AG09309 (cell line): ENCODE measurements at places on chromosomes 5 and 9.

- no peak for DNase-seq
Measured at GRCh38 chr9:36407122-36407723, 7.2 kb upstream of the RNF38 start.

DNA sequence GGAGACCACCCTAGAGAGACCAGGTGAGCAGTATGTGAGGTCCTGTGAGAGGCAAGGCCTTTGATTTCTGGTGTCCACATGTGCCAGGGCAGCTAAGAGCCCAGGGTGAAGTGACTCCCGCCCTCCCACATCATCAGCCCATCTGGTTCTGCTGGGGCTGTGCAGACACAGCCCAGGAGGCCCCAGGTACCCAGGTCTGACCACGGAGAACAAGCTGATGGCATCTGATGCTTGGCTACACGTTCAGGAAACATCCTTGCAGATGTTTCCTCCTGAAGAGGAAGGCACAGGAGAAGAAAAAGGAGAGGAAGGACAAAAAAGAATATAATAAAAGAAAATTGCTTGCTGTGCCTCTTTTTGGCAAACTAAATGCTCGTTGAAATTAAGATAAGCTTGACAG, 225.8 kb downstream of the PAX5 start:
- no peak for DNase-seq

DNA sequence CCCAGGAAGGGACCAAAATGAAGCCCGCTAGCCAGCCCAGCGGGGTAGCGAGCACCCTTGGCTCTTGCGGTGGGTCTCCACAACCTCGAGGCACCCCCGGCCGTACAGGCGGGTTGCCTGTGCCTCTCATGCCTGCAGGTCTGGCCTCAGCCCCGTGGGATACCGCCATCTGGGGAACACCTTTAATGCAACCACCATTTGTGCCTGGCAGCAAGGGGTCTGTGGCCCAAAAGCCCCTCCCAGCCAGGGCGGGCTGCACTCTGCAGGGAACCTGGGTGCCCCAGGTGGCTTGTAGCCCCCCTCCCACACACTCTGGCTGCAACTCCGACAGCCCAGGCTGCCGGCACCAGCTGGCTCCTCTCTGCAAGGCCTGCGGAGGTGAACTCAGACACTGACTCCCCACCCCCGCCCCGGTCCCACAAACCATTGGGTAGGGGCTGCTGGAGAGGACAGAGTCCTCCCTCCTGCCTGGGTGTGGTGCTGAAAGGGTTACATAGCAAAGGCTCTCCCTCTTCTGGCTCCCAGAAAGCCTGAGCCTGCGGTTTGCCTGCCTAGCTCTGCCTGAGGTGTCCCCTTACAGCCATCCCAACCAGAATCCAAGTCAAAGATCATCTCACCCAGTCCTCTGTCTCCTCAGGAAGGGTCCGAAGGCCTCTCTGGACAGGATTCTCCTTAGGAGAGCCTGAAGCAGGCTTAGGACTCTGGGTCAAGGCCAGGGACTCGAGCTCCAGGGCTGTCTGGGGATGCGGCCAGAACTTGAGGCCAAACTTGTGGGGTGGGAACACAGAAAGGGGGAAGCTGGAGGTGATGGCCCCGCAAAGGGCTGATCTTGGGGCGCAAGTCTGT, 109.4 kb downstream of the PSD2 start:
- DNase-seq, result no peak

DNA sequence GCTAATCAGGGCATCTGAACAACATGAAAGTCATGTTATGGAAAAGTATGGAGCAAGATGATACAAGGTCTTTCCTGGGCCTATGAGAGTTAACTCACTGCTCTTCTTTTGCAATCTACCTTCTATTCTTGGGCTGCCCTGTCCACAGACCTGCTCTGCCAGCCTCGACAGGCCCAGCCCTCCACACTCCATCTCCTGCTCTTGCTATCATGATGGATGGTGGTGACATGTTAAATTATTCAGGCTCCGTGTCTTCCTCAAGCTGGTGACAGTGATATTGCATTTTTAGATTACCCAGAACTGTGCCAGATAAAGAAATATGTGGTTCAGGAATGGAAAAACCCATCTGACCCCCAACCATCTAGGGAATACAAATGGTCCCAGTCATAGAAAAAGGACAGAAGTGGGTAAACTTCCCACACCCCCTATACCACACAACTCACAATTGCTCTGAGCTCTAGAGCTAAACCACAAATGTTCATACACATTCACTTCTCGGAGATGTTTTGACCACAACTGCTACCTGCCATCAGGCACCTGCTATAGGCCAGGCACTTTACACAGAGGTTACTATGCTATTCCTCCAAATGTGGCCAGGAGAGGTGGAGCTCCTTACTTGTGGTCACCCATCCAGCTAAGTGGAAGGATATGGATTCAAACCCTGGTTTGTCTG, 311.3 kb downstream of the ASTN2 start:
- DNase-seq, result no peak

DNA sequence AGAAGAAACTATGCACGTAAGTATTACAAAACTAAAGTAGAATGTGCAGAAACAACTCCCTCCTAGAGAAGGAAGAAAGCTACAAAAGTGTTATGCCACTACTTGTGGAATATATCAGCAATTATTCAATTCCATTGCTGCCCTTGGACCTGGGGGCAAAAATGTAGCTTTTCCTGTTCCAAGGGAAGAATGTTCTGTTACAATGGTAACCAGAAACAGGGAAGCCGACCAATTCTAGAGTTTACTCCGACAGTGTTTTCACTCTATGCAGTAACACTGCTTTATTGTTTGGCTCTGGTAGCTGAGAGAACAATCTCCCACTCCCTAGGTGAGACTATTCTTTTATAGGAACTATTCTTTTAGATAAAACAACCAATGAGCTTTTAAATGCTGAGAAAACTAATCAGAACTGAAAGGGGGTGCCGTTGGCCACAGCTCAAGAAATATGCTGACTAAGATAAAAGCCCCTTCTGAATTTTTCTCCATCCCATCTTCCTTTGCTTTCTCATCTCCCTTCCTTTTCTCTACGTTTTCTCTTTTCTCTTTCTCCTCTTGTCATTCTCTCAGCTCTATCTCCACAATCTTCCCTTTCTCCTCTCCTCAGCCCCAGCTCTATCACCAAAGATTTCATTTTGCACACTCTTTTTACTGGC, 54.1 kb downstream of the SLC1A3 start:
- DNase-seq, result no peak

DNA sequence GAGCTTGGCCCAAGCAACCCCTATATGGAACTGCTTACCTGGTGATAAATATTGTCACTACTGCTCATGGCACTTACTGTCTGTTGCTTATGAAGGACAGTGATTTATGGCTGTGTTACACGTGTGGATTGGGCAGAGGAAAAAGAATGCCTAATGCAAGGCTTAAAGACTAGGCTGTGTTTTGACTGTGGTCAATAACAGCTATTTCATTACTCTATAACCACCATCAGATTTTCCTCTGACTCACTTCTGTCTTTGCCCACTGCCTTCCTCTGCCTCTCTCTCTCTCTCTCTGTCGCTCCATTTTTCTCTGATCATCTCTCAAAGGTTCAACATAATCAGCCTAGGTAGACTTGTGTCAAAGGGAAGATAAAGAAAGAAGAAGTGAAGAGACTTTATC, 96.2 kb downstream of the TLR4 start:
- no peak for DNase-seq

- no peak for DNase-seq
Measured at GRCh38 chr9:134445000-134445399, 118.7 kb downstream of the RXRA start.

DNA sequence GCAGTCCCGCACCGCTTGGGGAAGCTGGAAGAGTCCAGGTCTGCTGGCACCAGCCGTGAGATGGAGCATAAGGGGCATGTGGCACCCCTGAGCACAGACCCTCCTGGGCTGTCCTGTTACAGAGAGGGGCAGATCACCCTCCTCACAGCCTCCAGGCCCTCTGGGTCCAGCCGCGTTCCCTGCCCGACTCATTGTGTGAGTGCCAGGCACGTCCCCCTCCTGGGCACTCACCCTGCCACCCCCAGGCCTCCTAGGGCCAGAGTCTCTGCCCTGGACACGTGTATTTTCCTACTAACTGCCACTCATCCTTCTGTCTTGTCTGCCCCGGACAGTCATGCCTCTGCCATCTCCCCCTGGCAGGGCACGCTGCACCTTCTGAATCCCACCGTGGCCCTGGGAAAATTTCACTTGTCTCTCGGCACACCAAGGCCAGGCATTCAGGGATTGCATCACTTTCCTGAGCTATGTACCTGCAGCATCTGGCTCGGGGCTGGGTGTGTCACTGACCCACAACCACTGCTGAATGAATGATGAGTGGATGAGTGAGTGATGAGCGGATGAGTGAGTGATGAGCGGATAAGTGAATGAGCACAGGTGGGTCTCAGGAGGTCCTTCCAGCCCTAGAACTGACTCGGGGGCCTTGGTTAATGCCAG, 21.5 kb upstream of the FCN1 start:
- no peak for DNase-seq

GRCh38 chr9:4618700-4619099, 43.4 kb upstream of the PLPP6 start:
- no peak for DNase-seq

DNA sequence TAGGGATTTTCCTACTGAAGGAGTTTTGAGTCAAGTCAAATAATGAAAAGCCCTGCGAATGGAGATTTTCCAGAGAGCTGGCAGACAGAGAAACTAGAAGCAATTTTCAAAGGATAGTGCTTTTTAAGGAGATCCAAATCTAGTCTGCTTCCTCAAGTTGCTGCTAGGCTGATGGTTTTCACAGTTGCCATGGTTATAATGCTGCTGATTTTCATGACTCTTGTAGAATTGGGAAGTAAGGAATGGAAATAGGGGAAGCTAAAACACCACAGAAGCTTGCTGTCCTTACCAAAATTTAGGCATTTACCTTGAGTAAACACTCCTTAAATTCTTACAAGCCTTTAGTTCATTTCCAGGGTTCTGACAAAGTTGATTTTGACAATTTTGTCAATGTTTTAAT, 30.1 kb upstream of the HAPLN1 start:
- no peak for DNase-seq

GRCh38 chr5:67338421-67338820, 141.8 kb upstream of the CD180 start:
- no peak for DNase-seq

- no peak for DNase-seq
Measured at GRCh38 chr5:199197-199949, 8.1 kb downstream of the LRRC14B start.
